ENCODE measurements at places on chromosomes 7 and 10.

- DNase-seq, result no peak
These were observed 8.7 kb downstream of the GPR146 start for GRCh38 chr7:1053002-1053411.

DNA sequence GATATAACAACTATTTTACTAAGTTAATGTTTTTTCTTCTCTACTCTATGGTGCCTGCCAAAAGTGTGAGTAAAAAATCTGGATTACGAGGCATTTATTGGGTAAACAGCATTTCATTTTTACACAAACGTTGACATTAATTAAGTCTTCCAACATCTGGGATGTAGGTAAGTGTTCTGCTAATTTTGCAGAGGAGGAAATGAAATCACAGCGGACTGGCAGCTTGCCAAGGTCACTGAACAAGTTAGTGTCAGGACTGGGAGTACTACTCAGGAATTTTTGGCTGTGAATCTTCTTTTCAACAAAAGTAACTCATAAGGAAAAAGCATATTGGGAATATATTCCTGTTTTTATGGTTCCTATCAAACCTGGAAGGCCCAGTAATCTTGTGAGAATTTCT is 612.1 kb upstream of the FZD8 start:
- DNase-seq, result no peak

GRCh38 chr7:21154614-21155013 is 273.3 kb upstream of the SP4 start:
- no peak for DNase-seq

DNA sequence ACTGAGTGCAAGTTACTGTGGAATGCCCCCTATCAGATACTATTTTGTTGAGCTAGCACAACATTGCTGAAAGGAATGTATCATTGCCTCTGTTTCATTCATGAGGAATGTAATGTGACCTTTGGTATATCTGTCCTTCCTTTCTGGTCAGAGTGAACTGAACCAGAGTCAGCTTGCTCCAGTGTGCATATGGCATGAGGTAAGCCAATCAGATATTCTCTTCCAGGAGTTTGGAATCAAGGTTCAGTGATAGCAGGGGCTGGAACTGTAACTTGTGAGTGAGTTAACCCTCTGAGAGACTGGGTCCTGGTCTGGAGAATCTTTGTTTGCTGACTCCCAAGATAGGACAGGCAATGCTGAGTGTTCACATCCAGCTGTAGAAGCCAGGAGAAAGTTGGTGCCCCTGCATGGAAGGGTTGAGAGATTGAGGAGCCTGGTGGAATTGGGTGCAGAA is 45.3 kb upstream of the OSBPL3 start:
- no peak for DNase-seq

DNA sequence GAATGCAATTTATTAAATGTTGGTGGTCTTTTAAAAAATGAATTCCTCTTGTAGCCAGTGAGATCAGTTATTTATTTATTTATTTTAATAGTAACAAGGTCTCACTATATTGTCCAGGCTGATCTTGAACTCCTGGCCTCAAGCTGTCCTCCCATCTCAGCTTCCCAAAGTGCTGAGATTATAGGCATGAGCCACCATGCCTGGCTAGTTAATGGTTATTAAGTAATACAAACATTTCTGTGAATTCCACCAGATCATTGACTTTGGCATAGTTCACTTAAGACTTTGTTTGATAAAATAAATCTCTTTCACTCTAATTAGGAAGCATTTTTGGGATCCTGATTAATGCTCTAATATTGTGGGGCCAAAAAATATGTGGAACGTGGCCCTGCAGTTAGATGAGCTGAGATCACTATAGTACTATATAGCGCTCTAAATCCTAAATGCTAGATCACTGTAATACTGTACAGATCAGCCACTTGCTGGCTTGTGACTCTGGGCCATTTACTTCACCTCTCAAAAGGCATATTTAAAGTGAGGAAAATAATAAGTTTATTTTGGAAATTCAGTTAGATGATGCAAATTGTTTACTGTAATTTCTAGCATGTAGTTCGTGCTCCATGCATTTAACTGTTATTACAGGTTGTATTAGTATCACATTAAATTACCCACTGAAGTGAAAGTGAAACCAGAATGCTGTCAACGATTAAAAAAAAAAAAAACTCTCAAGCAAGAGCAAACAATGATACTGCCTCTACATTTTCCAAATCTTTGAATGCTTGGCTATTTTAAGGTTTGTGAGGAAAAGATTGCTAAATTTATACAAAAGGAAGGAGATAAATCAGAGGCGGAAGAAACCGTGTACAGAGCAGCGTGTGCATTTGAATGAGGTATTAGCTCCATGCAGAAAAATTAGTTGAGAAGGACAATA is 15.9 kb upstream of the FAS start:
- no peak for DNase-seq

DNA sequence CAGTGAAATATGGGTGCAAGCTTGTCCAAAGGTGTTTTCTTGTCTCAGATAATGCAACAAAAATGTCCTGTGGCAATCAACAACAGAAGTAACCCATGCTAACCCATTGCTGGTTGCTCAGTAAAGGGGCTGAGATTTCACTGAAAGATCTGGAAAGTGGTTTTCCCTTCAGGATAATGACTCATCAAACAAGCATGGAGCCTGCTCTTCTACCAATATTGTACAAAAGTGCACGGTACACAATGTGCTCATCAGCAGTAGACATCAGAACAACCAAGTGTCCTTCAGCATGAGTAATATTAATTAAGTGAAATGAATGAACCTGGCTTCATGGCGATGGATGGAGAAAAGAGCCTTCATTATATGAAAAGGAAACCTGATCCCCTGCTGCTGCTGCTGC is 287.1 kb upstream of the NEBL start:
- no peak for DNase-seq

- DNase-seq, result no peak
These were observed 95.9 kb upstream of the RHOBTB1 start for GRCh38 chr10:61039868-61040267.

DNA sequence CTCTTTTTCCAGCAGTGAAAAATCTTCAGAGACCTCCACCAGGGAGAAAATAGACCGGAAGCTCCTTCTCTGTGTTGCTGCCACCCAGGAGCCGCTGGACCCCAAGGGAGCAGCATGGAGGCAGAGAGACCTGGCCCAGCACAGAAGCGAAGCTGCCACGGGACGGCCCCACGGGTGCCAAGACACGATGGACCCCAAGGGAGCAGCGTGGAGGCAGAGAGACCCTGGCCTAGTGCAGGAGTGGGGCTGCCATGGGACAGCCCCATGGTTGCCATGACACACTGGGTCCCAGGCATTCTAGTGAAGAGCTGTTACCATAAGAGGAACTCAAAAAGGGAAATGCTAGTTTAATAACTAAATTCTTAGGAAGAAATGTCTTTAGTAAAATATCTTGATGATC is 186.3 kb downstream of the PTPRN2 start:
- no peak for DNase-seq

DNA sequence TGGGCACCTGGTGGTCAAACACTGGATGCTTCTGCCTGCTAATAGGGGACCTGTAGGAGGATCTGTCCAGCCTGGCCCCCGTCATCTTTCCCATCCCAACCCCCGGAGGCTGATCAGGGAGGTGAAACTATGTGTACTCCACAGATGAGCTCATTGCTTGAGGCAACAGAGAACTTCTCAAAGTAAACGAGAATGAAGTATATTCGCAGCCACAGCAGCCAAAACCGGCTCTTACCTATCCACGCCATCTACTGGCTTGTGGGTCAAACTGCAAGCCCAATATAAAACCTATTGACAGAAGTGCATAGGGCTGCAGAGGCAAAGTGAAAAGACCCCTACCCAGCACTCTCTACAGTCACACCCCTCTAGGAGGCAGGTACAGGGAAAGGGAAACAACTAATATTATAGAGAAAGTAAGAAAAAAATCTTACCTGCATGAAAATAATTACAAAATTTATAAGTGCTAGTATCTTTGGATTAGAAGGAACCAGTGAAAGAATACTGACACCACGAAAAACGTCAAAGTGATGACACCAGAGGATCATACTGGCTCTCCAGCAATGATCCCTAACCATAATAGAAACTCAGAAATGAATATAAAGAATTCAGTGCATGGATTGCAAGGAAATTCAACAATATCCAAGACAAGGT is 973.5 kb downstream of the ANKRD7 start:
- no peak for DNase-seq

- DNase-seq, result no peak
These were observed 8.7 kb upstream of the SEM1 start for GRCh38 chr7:96718107-96719003.

DNA sequence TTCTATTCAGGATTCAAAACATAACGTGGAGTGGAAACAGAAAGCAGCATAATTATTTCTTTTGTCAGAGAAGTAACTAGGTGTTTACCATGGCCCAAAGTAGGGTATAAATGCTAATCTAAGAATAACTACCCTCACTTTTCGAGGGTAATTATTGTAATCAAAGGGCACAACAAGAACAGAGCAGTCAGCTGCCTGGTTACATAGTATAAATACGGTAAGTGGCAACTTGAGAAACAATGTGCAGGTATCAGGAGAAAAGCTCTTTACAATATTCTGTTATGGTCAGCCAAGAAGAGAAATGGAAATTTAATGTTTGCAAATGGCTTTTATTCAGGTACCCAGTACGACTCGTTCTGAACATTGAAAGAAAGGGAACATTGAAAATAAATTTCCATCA is 242.0 kb upstream of the NPY start:
- no peak for DNase-seq

GRCh38 chr7:77242554-77242953 is 42.9 kb upstream of the FGL2 start:
- no peak for DNase-seq

DNA sequence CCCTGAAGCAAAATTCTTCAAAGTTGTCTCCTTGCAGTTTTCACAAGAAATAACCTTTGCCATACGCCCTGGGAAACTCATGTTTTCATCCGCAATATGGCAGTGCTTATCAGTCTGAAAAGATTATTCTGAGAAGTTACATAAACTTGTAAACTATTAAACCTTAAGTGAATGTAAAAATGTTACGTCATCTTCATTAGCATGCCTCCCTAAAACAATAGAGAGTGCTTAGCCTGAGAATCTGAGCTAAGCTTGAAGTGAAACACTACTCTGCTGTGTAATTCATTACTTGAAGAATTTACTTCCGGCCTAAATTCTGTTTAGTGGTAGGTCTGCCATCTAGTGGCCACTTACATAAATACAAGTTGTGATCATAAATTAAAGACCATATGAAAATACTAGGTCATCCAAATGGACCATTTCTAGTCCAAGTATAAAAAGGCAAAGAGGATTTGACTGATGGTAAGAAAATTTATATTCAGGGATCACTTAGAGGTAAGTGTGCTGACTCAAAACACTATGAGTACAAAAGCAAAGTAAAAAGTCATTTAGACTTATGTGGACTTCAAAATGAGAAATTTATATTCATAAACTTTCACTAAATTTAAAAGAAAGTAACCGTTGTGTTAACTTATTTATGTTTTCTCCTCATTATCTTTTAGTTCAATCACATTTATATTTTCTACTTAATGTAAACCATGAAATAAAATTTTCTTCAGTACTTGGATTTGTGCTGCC is 745.1 kb upstream of the LRRTM3 start:
- DNase-seq, result peak; percentile 18

GRCh38 chr7:29237489-29237888 is 42.9 kb downstream of the CHN2 start:
- no peak for DNase-seq

DNA sequence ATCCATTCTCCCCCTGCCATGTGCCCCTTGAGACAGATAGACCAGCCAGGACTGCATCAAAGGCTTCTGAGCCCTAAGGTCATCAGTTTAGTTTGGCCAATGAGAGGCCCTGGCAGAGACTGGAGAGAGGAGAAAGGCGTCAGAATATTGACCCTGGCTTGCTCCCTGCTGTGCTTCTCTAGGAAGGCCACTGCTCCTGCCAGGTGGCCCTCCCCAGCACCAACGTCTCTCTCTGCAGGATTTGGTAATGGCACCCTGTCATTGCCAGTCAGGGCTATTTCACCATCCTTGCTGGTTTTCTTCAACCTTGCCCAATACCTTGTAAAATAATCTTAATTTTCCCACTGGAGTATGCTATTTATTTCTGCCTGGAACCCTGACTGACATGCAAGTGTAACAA is 38.8 kb upstream of the ZRANB1 start:
- no peak for DNase-seq

DNA sequence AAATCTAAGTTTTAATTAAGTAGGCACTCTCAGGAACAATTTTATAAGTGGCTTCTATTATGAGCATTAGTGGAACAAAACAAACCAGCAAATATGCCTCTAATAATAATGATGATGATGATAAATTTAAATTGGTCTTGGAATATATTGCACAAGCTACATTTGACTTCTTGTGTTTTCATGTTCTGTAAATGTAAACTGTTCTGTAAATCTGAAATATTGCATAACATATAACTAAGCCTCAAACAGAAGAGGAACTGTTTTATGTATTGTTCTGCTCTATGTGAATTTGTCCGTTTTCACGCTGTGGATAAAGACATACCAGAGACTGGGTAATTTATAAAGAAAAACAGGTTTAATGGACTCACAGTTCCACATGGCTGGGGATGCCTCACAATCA is 625.2 kb upstream of the CELF2 start:
- no peak for DNase-seq

DNA sequence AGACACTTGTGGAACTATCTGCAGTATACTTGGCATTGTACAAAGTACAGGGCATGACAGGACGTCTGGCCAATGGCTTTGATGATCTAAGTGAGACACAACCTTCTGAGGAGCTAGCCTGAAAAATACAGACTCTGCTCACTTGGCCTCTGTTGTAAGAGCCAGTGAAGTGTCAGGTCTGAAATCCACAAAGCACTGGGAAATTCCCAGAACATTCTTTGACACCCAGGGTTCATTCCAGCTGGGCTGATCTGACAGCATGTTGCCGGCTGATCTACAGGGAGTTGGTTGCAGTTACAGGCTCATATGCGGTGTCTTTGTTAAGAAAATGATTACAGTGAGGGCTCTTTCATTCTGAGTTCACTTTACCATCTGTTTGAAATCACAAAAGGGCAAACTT is 354.6 kb downstream of the PHF14 start:
- DNase-seq, result no peak

DNA sequence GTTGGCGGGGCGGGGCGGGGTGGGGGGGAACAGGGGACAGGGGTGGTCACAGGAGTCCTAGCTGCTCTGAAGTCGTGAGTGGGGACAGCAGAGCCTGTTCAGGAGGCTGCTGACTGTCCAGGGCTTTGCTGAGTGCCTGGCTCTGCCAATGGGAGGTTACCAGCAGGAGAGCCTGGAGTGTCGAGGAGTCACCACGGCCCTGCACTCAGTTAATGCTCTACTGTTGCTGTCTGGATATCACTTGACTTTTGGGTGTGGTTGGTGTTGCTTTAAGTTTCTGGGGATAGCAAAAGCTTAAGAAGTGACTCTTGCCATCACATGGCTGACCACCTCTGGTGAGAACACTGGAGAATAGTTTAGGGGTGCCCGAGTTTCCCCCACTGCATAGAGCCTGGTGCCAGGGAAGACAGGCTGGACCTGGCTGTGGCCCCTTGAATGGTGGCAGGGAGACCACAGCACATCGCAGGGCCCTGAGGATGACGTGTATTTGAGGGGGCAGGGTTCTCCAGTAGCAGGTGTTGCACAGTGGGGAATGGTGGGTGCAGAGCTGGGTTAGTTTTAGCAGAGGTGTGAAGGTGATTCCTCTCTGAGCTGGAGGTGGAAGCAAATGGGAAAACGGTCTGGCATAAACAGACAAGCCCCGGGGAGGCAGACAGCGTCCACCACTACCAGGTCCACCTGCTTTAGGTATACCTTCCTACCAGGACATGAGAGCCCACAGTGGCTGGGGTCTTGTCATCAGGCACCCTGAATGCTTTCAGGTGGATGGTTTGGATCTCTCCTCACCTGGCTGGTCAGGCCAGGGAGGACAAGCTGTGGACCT is 54.2 kb upstream of the CAMK2B start:
- no peak for DNase-seq

GRCh38 chr10:70604106-70604505 is 1.6 kb upstream of the PRF1 start:
- DNase-seq, result no peak

Measured in stimulated activated CD4-positive, alpha-beta T cell treated with anti-CD3 and anti-CD28 coated beads, Interleukin-4, amount 100 ng/mL, for 24 hours (primary cell).